ENCODE measurements at places on chromosomes 5 and 9. TPM values are rescaled to one million over a fixed set of nuclear protein-coding genes. Genes with fewer than 3 reads are reported as not detected.
A peak's percentile ranks its signal among the peaks of the same experiment; 100 is the strongest.

DNA sequence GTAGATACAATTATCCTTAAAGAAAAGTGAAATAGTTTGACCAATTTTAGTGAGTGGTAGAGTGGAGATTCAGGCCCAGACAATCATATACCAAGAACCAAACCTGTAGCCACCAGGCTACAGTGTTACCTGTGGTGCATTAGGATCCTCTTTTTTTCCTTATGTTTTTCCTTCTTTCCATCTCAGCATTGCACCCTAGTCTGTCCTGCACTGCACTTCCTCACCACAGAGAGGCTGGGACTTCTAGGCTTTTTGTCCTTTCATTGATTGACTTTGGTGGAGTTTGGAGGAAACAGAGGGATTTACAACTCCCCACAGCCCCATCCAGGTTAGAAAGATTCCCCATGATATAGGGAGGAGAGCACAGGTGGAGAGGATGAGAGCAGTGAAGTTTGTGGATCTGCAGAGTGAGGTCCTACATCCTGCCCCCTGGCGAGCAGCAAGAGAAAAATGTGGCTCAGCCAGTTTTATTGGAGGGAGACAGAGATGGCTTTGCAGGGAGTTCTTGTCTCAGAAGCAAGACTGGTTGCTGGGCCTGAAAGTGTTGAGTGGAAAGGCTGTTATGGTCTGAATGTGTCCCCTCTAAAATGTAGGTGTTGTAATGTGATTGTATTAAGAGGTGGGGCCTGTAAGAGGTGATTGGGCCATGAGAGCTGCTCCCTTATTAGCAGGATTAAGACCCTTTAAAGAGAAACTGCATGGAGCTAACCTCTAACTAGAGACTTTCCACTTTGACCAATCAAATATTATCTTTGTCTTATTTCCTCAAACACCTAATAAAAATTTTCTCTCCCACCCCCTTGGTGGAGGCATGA, 36.2 kb downstream of the KIF4B start:
- H3K27me3 ChIP-seq: no peaks in the 10 kb centered on the region
- no peaks in the 10 kb centered on the region for H3K4me1 ChIP-seq
- H3K4me3 ChIP-seq: no peak overlapping the region
- DNase-seq: no peak

DNA sequence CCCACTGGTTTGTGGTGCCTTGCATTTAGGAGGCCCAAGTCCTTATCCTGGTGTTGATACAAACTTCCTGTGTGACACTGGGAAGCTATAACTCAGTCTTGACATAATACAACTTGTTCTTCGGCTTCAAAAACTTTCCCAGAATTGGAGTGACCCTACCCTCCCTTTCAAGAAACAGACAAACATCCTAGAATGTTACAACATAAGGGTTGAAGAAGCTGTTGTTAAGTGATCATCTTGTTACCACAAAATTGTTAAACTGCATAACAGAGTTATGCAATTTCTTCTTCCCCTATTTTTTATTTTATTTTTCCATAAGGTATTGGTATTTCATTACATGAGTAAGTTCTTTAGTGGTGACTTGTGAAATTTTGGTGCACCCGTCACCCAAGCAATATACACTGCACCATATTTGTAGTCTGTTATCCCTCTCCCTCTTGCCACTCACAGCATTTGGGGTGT, 21.3 kb downstream of the TLR4 start:
- H3K4me3 ChIP-seq: no peak overlapping the region
- DNase-seq: no peak
- no peaks in the 10 kb centered on the region for H3K36me3 ChIP-seq
- H3K27me3 ChIP-seq: no peaks in the 10 kb centered on the region
- peak overlapping the region; percentile 29 for H3K27ac ChIP-seq
- no peaks in the 10 kb centered on the region for H3K4me1 ChIP-seq

The PCDHGA5 gene
- total RNA-seq: 8.8 TPM

- no peak overlapping the region for H3K4me3 ChIP-seq
- no peak for DNase-seq
- H3K27ac ChIP-seq: no peak overlapping the region
- H3K4me1 ChIP-seq: no peaks in the 10 kb centered on the region
Measured at GRCh38 chr5:96067251-96067650, 105.6 kb upstream of the ELL2 start.

GRCh38 chr5:35089334-35090314, 41.9 kb upstream of the AGXT2 start:
- H3K27me3 ChIP-seq: no peaks in the 10 kb centered on the region
- H3K36me3 ChIP-seq: no peaks in the 10 kb centered on the region
- H3K4me1 ChIP-seq: no peaks in the 10 kb centered on the region
- no peak overlapping the region for H3K4me3 ChIP-seq

The JAKMIP2 gene
- total RNA-seq: 0.73 TPM

- DNase-seq: peak; percentile 81
- peak overlapping the region; percentile 98 for H3K27ac ChIP-seq
- no peak overlapping the region for H3K4me3 ChIP-seq
Measured at GRCh38 chr5:150492621-150493020, 15.3 kb upstream of the NDST1 start.

The AHRR gene
- total RNA-seq: 0.98 TPM

Measured in breast epithelium (tissue), 4 donors.